Naive B cell (primary cell): ENCODE measurements at places on chromosomes 13 and 19.

GRCh38 chr13:22265563-22265962 lies 594.7 kb downstream of the FGF9 start:
- DNase-seq, result no peak

GRCh38 chr19:32816555-32817099 lies 52.9 kb downstream of the SLC7A9 start:
- no peak for DNase-seq

DNA sequence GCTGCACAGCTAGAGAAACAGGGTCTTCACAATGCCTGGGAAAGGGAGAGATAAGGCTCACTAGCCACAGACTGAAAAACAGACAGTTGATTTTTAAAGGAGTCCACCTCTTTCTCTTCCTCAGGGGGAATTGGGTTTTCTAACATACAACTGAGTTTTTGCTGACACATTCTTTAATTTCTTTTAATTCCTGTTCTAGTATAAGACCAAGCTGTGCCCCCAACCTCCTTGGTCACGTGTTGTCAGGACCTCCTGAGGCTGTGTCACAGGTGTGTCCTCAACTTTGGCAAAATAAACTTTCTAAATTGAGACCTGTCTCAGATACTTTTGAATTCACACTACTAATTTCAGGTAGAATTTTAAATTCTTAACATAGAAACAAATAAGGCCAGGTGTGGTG lies 12.1 kb upstream of the ZNF492 start:
- DNase-seq, result no peak

- no peak for DNase-seq
Observed at GRCh38 chr19:35949131-35949530, 13.0 kb downstream of the LRFN3 start.

- DNase-seq, result no peak
Observed at GRCh38 chr13:73235385-73235784, 176.6 kb downstream of the KLF5 start.

DNA sequence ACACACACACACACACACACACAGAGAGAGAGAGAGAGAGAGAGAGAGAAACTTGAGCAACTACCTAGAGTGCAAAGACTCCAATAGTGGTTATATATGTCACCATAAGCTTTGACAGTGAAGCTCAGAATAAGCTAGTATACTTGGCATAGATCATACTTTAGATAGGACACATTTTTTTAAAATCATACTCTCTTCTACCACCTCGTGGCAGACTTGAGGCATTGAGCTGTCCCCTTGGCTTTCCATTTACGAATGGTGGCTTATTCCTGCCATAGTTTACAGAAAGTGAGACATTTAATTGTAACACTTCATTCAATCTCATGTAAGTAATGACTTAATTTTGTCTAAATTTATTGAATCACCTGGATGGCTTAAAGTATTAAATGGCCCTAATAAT lies 108.2 kb downstream of the EDNRB start:
- no peak for DNase-seq

DNA sequence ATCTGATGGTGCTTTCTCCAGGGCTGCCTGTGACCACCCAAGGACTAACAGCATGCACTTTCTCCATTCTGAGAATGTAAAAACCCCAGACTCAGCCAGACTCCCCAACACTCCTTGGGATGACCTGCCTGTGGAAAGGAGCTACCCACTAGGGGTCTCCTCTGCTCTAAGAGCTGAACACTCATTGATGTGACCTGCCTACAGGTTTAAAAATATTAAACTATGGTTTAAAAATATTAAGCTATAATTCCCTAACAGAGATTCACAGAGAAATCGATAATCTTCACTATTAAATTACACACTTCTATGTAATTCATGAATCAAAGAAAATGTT lies 696.2 kb upstream of the SLITRK5 start:
- no peak for DNase-seq

DNA sequence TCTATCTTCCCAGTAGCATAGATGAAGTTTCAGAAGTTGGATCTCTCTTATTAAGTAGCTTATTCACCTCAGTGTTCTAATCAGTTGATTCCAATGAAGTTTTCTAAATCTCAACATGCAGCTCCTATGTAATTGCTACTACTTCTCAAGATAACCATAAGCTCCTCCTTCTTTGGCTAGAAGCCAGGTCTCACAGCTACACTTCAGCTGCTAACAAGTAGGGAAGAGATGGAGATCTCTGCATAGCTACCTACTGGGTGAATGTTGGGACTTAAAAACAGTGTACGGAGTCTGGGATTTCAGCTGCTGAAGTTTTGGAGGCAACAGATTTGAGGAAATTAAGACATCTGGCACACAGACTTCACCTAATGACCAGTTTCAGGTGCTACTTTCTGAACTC lies 661.0 kb downstream of the SLITRK1 start:
- DNase-seq, result no peak

- DNase-seq, result no peak
Observed at GRCh38 chr19:49231804-49232203, 74.2 kb downstream of the TRPM4 start.
